ENCODE measurements at places on chromosomes 13 and 19. TPM values are rescaled to one million over a fixed set of nuclear protein-coding genes. Genes with fewer than 3 reads are reported as not detected.

Gene SGTA
- 52.5 TPM for total RNA-seq

Gene CIC
- 91.0 TPM for total RNA-seq

Gene ZIC2
- total RNA-seq = 3.0 TPM

Gene DCT
- total RNA-seq = not detected

DNA sequence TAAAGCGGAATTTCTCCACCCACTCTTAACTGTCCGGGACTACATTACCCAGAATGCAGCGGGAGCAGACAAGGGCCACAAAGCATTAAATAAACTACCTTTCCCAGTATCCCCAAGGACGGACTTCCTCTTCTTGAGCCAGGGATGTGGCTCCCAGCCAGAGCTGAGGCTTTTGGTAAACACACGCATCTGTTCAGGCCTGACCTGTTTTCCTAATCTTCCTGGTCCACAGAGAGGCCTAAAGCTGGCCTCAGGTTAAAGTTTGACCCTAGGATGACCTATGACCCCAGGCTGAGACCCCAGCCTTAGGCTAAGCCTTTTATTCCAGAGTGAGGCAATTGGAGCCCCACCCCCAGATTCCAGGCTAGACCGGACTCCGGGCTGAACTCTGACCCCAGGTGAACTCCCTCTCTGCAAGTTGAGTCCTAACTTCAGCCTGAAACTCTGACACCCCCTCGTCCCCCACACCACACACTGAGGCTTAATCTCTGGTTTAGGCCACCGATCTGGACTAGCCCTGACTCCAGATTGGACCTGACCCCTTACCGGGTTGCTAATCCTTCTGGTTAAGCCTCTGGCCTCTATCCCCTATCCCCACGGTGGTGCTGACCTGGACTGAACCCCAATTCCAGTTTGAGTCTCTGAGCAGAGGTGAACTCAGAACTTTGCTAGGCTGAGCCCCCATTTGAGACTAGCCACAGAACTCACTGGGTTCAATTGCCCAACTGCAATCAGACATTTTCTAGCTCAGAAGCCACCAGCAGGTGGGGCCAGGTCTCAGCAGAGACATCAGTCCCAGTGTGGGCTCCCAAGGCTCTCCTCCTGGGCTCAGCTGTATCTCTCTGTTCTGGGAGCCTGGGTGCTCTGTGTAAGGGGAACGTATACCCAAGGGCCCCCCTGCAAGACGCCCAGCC is 750 bp upstream of the GPR108 start:
- peak; percentile 74 for DNase-seq

GRCh38 chr19:21835429-21835809 is 563 bp downstream of the ZNF43 start:
- no peak for DNase-seq

DNA sequence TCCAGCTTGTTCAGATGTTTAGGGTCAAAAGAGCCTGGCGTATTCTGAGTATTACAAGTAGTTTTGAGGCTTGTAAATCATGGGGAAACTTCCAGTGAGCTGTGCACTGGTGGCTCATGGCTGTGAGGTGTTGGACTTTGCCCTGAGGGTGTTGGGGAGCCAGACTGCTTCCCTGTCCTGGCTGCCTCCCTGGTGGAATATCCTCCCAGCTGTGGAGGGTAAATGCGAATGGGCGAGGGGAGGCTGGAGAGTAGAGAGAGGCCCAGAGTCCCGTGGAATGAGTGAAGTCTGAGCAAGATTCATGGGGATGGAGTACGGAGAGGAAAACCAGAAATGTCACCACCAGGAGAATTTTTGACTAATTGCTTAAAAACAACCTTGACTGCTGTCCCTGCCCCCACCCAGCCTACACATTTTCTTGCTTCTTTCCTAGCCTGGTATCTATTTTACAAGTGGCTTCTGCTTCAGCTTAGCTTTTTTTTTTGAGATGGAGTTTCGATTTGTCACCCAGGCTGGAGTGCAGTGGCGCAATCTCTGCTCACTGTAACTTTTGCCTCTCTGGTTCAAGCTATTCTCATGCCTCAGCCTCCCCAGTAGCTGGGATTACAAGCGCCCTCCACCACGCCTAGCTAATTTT is 3.7 kb downstream of the SNRPA start:
- no peak for DNase-seq

DNA sequence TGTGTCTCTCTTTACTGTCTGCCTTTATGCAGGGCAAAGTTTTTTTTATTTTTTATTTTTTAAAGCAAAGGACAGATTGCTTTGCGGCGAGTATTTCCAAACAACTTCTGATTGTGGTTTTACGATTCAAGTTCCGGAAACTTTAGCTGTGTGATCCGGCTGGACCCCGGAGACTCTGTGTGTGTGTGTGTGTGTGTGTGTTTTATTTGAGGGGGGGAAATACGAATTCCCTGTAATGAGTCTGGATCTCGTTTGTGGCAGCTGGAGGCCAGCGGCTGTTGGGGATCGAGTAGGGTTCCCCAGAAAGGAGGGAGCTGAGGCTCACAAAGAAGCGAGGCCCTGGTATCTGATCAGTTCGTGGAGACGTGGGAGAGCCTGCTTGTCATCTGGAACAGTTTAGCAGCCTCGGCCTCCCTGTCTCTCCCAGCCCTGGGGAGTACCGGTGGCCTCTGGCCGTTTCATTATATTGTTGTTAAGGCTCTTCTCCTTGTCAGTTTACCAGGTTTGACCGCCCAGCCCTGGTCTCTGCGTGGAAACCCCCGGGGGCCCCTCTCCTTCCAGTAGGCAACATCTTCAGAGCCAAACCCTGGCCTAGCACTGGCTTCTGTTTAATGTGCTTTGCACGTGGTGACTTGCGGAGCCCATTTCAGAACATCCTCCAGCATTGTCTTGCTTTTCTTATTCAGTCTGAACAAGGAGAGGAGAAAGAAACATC is 1.3 kb downstream of the FARP1 start:
- peak; percentile 44 for DNase-seq

DNA sequence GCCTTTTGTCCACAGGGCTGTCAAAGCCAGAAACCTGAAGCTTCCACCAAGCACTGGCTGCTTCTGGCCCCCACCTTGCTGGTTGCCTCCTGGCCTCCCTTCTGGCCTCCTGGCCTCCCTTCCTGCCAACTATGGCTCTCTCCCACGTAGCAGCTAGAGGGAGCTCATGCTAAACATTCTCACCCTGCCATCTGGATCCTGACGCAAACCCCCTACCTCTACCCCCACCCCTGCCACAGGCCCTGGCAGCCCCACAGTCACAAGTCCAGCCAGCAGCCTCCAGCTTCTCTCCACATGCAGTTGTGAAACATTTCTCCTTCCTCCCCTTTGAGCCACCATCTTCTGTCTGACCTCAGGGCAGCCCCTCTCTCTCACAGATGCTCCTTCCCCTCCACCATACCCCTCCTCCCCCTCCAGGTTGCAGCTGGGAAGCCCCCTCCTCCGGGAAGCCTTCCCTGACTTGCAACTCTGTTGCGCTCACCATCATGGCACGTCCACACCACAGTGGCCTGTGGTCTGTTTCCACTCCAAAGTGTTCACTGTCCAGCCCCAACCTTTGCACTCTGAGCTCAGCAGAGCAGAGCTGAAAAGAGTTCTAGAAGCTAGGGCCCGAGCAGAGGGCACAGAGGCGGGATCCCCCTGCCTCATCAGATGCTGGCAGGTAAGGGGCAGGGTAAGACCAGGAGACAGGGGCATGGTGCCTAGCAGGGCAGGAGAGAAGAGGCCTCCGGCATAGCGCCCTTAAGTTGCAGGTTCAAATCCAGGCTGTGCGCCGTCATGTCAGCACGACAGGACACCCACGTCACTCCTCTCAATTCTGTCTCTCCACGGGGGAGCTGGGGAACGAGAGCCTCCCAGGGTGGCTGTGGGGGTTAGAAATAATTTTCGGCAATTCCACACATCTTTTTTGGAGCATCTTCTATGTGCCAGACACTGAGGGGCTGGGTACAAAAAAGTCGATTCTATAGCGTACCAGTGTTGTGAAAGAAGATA is 7.3 kb downstream of the ADGRL1 start:
- DNase-seq = no peak

- DNase-seq = peak; percentile 67
Observed at GRCh38 chr13:20197361-20197834, 4.7 kb upstream of the GJB2 start.

Measured in mammary epithelial cell (primary cell).